ENCODE measurements at places on chromosomes 1 and 21. TPM values are rescaled to one million over a fixed set of nuclear protein-coding genes. Genes with fewer than 3 reads are reported as not detected.
A peak's percentile ranks its signal among the peaks of the same experiment; 100 is the strongest.

The OR2L3 gene
- 0.24 TPM for polyA plus RNA-seq

The SLC45A1 gene
- 28.4 TPM for polyA plus RNA-seq

The BRDT gene
- polyA plus RNA-seq: not detected

The OLFML2B gene
- polyA plus RNA-seq: 33.1 TPM

The MYCL gene
- polyA plus RNA-seq: 13.2 TPM

The TESK2 gene
- 4.9 TPM for polyA plus RNA-seq

The SH2D1B gene
- polyA plus RNA-seq: not detected

DNA sequence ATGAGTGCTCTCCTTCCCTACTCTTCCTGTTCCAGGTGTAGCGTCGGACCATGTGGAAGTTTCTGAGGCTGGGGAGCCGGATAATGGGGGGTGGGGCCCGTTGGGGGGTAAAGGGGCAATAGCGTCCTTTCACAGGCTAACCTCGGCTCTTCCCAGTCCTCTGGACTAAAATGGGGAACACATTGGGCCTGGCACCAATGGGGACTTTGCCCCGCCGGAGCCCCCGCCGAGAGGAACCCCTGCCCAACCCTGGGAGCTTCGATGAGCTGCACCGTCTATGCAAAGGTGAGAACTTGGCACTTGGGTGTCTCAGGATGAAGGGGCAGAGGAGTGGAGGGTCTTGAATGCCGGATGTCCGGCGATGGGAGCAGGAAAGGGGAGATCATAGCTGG lies 456 bp downstream of the TOMM40L start:
- no peak for DNase-seq

DNA sequence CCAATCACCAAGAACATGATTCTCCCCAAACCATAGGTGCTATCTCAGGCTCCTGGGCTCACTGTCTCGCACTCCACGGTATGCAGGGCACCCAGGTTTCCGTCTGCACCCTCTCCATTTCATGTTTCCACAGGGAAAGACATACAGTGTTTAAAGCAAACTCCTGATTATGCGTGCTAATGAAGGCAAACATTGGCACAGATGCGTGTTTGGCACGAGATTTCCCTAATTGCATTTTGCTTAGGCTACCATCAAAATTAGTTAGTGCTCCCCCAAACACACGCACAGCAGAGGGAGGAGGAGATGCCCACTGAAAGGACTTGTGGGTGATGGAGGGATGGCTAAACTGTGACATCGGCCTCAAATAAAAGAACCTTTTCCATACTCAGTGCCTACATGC lies 32.2 kb upstream of the TIAM1 start:
- no peak for DNase-seq

- DNase-seq: no peak
Observed at GRCh38 chr1:81408419-81408818, 392.3 kb upstream of the ADGRL2 start.

GRCh38 chr1:193519922-193520321 lies 333.5 kb upstream of the B3GALT2 start:
- no peak for DNase-seq

- DNase-seq: no peak
Observed at GRCh38 chr1:156508205-156508954, 7.8 kb upstream of the MEF2D start.

DNA sequence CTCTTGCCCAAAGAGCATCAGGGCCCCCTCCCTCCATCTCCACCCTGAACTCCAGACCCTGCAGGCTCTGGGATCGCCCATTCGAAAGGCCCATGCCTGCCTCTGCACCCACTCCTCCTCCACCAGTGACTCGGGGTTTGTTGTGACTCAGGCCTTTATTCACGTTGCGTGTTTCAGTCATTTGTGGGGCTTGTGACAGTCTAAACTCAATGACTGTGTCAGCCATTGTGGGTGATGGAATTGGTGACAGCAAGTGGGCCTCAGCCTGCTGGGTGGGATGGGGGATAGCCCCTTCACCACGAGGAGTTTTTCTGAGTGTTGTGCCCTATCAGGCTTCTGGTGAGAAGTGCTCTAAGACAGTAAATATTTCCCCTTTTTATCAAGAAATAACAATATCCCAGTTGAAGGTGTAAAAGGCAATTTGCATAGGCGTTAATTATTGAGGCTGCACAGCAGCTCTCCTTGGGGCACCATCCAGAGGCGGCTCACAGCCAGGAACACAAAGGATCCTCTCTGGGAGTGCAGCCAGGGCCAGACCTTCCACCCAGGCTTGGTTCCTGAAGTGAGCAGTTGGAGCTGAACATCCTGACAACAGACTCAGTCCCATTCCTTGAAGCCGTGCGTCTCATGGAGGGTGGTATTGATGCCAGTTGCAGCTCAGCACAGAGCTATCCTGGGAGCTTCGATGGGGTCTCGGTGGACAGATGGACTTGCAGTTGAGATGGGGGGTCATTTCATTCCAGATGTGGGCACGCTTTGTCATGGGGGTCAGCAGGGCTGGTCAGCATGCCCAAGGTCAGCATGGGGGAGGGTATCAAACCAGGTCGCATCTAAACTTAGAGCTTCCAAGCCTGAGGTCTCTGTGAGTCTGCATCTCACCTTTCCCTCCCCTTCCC lies 135.6 kb upstream of the CACNA1E start:
- no peak for DNase-seq

- no peak for DNase-seq
Observed at GRCh38 chr1:203151362-203152157, 24.0 kb downstream of the ADORA1 start.

DNA sequence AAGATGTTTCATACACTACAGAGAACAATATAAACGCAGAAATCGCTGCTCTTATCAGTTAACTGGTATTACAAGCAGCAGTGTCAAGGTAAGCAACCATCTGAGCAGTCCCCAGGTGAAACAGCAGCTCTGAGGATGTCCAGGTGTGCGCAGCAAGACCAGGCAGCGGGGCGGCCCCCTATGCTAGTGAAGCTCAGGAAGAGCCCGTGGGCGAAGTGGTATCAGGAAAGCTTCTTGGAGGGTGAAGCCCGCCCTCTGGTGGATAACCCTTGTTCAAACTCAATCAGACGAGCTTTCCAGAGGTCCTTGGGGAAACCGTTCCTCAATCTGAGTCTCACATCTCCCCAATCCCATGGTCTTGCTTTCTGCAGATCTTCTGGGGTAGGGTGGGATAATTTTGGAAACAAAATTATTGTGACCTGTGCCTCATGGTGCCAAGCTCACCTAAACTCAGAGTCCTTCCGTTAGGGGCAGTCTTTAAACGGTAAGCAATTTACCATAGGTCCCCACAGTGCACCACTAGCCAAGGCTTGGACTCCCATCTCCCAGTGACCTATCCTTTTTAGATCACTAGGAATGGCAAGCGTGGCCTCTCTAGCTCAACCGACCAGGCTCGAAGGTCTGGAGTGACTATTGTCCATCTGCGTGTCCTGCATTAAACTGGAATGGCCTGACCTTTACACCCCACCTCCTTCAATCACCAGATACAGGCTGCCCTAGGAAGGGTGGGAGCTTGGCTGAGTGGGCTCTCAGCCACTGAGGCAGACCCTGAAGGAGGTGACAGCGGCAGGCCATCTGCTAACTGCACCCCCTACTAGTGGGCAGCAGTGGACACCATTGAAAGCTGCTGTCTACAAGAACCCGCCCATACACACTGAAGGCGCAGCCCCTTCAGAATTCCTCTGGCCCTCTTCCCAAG lies 13.6 kb upstream of the FAM110D start:
- DNase-seq: peak; percentile 68

- no peak for DNase-seq
Observed at GRCh38 chr1:15184436-15185241, 31.1 kb downstream of the TMEM51 start.

DNA sequence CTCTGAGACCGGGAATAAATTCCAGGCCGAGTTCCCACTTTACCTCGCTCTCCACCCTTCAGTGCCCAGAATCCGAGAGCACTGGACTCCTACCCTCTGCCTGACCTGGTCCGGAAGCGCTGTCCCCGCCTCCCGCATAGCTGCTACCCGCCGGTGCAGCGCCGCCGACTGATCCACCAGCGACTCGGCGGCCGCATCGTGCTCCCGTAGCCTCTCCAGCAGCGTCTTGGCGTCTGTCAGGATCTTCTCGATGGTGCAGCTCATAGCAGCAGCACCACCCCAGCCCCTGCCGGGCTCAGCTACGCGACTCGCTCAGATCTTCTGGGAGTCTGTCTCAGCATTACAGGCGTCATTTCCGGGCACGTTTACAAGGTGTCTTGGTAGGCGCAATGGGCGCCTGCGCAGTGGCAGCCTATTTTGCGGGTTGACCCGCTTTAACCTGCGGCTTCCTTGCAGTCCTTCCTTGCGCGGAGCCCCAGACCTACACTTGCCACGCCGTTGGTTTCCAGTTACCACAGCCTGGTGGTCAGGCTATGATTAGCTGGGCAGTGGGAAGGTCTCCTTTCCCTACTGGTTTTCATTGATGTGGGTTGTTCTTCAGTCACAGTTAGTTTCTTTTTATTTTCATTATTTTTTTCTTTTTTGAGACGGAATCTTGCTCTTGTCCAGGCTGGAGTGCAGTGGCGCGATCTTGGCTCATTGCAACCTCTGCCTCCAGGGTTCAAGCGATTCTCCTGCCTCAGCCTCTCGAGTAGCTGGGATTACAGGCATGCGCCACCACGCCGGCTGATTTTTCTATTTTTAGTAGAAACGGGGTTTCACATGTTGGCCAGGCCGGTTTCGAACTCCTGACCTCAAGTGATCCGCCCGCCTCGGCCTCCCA lies at the start of gene SIKE1:
Gene SIKE1 (minus strand): TSS at position 342 of the 883 bp plus-strand sequence. CDS start 78 bp downstream, at position 264.
- DNase-seq: peak; percentile 92

GRCh38 chr1:37602750-37603694 lies 7.3 kb upstream of the GNL2 start:
- DNase-seq: no peak

- no peak for DNase-seq
Observed at GRCh38 chr1:70420320-70420719, 9.3 kb downstream of the CTH start.

DNA sequence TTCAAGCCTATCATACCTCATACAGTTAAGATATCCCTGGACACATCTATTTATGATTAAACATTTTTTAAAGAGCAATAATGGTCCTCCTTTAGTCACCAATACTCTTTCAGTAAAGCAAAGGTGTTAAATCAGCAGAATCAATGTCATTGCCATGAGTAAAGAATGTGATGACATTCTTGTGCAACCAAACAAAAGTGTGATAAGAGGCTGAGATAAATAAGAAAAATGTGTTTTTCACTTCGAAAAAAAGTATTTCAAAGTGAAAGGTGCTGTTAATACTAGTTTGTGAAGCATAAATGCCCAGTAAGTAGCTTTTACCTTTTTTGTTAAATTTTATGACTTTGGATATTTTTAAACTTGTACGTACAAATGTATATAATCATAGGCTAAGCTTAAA lies 8.4 kb downstream of the SLC44A5 start:
- DNase-seq: no peak

- DNase-seq: peak; percentile 80
Observed at GRCh38 chr1:202586018-202586821, 124.0 kb downstream of the SYT2 start.

DNA sequence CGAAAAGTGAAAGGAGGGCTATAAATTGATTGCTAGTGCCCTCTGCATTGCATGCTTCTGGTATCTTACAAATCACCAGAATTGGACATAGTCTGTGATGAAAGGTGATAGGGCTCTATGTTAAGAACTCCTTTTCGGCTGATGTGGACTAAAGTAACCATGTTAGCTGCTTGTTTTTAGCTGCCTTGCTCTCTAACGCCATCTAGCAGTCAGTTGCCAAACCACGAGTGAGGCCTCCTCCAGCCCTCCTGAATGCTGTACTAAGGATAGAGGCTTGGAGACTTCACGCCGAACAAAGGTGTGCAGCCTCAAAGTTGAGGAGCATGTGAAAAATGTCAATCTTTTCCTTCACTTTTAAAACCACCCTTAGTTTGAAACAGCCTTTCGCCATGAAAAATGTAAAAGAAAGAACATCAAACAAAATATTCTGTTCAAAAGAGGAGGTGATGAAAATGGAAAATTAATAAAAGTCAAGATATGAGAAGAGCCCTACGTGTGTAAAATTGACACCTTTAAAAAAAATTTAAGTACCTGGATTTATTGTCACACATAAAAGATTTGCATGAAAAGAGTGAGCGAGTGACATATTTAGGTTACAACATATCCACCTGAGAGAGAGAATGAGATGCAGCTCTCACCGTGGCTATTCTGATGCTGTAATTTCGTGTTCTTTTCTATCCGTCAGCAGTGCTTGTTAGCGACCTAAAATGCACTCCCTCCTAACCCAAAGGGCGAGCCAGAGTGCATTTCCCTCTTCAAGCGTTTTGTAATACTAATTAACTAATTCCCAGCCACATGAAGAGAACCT lies 8.1 kb downstream of the LRRC53 start:
- DNase-seq: peak; percentile 81

GRCh38 chr1:16206547-16207317 lies 5.7 kb downstream of the ARHGEF19 start:
- DNase-seq: peak; percentile 76

DNA sequence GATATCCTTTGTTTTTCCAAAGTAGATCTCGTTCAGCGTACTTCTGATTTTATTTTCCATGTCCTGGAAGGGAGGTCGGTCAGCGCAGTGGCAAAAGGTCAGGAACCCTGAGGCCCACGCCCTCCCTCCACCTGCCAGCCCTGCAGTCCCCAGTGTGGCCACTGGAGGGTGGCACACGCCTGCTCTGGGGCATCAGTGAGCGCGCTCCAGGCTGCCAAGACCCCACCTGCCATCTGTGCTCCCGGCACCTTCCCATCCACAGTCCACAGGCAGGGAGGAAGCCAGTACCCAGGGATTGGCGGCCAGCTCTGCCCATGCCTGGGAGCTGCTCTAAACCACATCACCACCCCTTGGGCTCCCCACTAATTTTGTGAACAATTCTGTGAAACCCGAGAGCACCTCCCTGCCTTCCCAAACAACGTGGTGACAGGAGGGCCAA lies 32.3 kb downstream of the SLC66A1 start:
- no peak for DNase-seq

DNA sequence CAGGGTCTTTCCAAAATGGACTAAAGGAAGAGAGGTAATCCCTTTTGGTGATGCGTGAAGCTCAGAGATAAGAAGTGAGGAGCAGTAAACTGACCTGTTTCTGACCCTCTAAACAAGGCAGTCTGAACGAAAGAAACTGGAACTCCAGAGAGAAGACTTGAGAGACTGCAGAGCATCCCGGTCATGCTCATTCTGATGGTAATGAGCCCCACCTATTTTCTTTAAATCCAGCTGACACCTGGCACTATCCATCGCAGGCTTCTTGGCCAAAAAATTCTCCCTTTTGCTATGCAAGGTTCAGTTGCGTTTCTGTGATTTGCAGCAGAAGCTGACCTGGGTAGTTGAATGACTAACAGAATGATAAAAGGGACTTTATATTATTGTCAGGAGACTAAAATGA lies 105.9 kb upstream of the KCNK2 start:
- DNase-seq: no peak

DNA sequence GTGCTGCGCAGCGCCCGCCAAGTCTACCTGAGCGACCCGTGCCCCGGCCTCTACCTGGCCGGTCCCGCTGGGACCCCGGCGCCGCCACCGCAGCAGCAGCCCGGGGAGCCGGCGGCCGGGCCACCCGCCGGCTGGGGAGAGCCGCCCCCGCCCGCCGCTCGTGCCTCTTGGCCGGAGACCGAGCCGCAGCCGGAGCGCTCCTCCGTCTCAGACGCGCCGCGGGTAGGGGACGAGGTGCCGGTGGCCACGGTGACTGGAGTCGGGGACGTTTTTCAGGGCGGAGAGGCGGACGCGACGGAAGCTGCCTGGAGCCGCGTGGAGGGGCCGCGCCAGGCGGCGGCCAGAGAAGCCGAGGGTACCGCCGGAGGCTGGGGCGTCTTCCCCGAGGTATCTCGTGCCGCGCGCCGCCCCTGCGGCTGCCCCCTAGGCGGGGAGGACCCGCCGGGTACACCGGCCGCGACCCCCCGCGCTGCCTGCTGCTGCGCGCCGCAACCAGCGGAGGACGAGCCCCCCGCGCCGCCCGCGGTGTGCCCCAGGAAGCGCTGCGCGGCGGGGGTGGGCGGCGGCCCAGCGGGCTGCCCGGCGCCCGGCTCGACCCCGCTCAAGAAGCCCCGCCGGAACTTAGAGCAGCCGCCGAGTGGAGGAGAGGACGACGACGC lies 646 bp downstream of the IER5 start:
- DNase-seq: no peak

Measured in spinal cord (tissue), 10 donors.